Kidney (tissue), 22 donors: ENCODE measurements at places on chromosomes 7 and 10.

- DNase-seq, result no peak
These were observed 68.9 kb downstream of the HTR7 start for GRCh38 chr10:90788968-90789367.

DNA sequence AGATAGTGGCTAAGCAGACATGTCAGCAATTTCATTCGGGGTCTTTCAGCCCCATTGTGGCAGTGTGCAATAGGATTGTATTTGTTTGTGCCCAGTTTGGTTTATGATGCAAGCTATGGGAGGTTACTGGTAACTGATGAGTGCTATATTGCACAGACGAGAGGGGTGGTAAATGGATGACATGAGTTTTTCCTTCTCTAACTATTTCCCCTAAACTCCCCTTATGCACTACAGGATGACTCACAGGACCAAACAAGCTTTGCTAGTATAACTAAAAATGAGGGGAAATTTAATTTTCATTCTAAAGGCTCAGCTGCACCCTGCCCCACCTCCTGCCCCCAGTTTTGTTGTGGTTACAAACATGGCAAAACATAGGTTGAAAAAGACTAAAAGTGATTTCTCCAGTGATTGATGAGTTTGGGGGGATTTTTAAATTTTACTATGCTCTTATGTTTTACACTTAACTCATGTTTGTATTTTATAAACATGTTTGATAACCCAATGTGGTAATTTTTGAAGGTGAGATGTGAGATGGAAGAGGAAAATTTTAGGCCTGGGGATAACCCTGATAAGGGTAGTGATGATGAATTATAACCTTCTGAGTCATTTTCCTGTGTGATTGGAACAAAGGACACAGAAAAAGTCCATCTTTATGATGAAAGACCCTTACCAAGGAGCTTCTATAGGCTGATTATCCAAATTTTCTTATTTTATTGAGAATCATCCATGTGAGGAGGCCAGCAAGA, 60.8 kb upstream of the NAMPT start:
- no peak for DNase-seq

DNA sequence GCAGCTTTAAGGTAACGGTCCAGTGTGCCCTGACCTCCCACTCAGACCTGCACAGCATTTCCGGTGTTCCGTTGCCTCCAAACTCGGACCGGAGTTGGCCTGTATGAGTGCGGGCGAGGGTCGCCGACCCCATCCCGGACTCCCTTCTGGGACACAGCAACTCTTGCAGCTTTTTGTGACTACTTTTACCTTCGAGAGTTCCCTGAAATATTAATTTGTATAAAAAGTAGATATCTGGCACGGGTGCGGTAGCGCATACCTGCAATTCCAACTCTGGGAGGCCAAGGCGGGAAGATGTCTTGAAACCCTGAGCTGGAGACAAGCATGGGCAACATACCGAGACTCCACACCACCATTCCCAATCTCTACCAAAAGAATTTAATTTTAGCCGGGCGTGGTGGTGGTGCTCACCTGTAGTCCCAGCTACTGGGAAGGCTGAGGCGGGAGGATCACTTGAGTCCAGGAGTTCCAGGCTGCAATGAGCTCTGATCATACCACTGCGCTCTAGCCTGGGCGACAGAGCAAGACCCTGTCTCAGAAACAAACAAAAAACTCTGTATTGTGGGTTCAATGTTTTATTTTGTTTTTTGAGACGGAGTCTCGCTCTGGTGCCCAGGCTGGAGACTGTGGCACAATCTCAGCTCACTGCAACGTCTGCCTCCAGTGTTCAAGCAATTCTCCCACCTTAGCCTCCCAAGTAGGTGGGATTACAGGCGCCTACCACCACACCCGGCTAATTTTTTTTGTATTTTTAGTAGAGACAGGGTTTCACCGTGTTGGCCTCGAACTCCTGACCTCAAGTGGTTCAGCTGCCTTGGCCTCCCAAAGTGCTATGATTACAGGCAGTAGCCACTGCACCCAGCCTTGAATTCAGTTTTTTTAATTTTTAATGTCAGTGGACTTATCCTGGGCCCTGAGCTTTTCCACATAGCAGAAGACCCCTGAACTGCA, 1.1 kb upstream of the PPP1R35 start:
- no peak for DNase-seq

GRCh38 chr7:15839416-15840100, 153.1 kb upstream of the MEOX2 start:
- peak; percentile 73 for DNase-seq

DNA sequence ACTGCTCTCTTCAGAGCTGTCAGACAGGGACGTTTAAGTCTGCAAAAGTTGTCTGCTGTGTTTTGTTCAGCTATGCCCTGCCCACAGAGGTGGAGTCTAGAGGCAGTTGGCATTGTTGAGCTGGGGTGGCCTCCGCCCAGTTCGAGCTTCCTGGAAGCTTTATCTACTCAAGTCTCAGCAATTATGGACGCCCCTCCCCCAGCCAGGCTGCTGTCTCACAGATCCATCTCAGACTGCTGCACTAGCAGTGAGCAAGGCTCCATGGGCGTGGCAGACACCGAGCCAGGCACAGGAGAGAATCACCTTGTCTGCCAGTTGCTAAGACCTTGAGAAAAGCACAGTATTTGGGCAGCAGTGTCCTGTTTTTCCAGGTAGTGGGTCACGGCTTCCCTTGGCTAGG, 98.1 kb downstream of the SDHAF3 start:
- DNase-seq, result no peak

DNA sequence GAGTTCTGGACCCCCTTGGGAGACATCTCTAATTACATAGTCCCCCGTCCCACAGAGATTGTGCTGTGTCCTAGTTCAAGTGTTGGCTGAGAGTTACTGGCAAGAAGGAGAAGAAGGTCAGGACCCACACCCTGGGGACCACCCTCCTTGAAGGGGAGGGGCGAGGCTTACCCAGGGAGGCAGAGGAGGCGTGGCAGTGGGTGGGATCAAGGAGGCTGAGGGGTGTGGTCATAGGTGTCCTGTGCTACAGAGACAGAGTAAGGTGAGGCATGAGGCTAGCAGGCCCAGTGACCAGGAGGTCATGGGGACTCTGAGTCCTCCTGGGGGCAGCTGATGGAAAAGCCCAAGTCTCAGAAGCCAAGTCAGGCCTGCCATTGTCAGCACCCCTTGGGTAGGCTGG, 29.4 kb upstream of the ADCYAP1R1 start:
- DNase-seq, result no peak
